Activated effector memory CD4-positive, alpha-beta T cell treated with anti-CD3 and anti-CD28 coated beads, Interleukin-2, amount 50 U/mL, for 16 hours (primary cell): ENCODE measurements at places on chromosomes 11 and 22.

DNA sequence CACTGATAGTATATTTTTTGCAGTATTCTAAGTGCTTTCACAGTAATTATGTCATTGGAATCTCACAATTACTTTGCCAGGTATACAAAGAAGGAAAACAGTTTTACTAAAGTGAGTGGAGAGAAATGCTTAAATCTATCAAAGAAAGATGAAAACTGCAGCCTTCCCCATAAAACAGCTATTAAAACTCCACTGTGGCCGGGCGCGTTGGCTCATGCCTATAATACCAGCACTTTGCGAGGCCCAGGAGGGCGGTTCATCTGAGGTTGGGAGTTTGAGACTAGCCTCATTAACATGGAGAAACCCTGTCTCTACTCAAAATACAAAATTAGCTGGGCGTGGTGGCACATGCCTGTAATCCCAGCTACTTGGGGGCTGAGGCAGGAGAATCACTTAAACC, 19.1 kb downstream of the OR51E1 start:
- DNase-seq = no peak

- DNase-seq = no peak
These were observed 5.0 kb downstream of the PLCB3 start for GRCh38 chr11:64256300-64256699.

- peak; percentile 86 for DNase-seq
These were observed at the start of gene SH3BP1 for GRCh38 chr22:37639070-37639760. Gene SH3BP1 (plus strand): TSS chr22:37639669. CDS start chr22:37639788, 119 bp downstream.

DNA sequence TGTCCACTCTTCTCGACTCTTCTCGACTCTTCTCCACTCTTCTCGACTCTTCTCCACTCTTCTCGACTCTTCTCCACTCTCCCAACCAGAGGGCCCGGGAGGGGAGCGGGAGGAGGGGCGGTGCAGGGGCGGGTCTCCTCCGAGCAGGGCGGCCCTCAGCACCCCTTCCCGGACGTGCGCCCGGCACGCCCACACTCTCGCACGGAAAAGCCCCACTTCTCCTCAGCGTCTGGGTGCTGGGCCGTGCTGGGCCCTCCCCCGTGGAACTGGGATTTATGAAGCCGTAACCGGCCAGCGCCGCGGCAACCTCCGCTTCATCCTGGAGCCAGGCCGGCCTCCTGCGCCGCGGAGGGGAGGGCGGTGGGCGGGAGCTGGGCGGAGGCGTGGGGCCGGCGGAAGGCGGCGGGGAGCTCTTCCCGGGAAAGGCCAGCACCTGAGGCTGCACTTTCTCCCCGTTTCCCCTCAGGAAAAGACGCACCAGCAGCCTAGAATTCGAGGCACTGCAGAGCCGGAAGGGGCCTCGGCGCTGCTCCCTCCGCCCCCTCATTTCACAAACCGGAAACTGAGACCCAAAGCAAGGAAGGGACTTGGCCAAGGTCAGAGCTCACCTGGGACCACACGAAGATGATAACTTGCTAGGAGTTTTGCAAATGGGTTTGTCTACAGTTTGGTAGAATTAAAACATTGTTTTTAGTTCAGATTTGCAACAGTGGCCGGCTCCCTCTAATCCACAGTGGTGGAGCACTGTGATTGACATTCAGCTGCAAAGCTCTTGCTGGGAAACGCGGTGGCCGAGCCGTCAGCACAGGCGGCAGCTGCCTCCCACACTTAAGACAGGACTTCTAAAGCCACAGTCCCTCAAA, 31.6 kb upstream of the JAM3 start:
- DNase-seq = peak; percentile 87

DNA sequence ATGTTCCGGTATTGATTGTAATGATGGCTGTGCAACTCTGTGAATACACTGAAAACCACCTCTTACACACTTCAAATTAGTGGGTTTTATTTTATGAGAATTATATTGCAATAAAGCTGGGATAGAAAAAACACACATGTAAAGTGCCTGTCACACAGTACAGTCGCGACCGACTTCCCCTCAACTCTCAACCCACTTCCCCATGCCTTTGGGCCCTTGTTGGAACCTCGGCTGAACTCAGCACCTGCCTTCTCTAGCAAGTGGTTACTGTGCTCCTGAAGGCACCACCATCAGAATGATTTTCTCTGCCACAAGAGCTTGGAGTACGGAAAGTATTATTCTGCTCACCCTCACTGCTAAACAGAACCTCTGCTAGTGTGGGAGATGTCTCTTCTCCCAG, 13.5 kb downstream of the KCNJ1 start:
- DNase-seq = no peak
